Right kidney (tissue), 9 donors: ENCODE measurements at places on chromosomes 4 and X.
A peak's percentile ranks its signal among the peaks of the same experiment; 100 is the strongest.

- DNase-seq: no peak
Observed at GRCh38 chrX:96435378-96436035, 249.1 kb upstream of the DIAPH2 start.

DNA sequence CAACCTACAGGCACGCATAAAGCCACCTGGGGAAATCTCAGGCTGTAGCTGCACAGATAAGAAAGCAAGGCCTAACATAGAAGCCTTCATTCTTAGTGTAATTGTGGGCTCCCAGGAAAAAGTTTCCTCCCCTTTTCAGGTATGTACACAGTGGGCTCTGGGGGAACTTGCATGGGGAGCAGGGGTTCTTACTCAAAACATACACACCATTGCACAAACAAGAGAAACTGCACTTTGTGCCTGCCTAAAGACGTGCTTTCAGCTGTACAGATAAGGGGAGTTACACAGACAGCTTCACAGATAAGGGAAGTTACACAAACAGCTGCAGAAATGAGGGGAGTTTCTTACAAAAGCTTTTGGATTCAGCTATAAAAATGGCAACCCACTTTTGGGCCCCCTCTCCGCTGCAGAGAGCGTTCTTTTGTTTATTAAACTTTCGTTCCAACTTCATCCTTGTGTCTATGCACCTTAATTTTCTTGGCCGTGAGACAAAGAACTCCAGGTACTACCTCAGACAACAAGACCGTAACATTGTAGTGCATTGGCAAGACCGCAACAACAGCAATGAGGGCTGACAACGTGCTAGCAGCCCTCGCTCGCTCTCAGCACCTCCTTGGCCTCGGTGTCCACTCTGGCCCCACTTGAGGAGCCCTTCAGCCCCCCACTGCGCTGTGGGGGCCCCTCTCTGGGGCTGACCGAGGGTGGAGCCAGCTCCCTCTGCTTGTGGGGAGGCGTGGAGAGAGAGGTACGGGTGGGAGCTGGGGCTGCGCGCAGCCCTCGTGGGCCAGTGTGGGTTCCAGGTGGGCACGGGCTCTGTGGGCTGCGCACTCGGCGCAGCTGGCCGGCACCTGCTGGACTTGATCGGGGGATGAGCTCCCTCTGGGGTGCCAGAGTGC is 317.5 kb downstream of the RAPGEF2 start:
- DNase-seq: no peak

- DNase-seq: no peak
Observed at GRCh38 chr4:168293386-168293975, 25.1 kb downstream of the DDX60 start.

GRCh38 chr4:156799121-156799589 is 172.4 kb downstream of the PDGFC start:
- DNase-seq: no peak

- DNase-seq: no peak
Observed at GRCh38 chr4:126435491-126435890, 1120.7 kb downstream of the FAT4 start.

DNA sequence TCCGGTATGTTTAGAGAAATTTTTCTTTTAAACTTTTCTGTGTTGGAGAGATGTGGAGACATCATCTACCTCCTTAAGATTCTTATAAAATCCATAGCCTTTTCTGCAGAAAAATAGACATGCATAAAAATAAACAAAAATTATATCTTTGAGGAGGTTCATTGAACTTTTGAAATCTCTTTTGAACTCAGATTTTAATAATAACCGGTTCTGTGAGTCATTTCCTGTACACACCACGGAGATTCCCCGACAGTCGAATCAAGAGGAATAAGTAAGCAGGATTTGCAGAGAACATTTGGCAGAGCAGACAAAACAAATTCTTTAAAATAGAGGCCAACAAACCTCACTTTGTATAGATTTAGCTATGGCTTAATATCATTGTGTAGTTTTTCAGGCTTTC is 918.7 kb upstream of the POU3F4 start:
- no peak for DNase-seq

DNA sequence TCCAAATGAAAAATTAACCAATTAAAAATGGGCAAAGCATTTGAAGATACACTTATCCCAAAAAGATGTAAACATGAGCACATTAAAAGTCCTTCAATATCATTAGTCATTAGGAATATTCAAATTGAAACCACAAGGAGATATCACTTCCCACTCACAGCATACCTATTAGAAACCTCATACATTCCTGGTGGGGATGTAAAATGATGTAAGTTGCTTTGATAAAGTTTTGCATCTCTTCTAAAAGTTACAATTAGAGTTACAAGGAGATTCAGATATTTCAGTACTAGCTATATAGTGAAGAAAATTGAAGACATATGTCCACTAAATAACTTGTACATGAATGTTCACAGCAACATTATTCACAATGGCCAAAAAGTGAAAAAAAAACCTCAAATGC is 1109.3 kb upstream of the LCORL start:
- DNase-seq: no peak

DNA sequence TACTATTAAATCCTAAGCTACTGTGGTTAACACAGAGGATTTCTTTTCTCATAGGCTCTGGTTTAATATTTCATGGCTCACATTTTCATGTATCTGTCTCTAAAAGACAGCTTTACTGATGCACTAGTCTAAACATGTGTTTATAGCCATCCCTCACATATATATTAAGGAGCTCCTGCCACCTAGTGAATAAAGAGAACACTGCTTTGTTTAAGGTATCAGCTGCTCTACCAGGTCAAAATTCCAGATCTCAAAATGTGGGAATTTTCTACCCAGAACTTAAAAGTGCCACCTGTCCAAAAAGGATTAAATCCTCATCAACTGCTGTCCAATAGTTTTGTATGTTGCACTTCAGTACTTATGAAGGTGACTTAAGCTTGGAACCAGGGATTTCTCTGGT is 188.5 kb upstream of the TEX13C start:
- no peak for DNase-seq

GRCh38 chr4:52312722-52313121 is 261.6 kb downstream of the SPATA18 start:
- DNase-seq: no peak

- no peak for DNase-seq
Observed at GRCh38 chr4:164350061-164350460, 403.9 kb upstream of the SMIM31 start.

GRCh38 chr4:167032871-167033270 is 201.4 kb downstream of the SPOCK3 start:
- DNase-seq: no peak

GRCh38 chrX:13427441-13428052 is 107.7 kb upstream of the ATXN3L start:
- DNase-seq: no peak

DNA sequence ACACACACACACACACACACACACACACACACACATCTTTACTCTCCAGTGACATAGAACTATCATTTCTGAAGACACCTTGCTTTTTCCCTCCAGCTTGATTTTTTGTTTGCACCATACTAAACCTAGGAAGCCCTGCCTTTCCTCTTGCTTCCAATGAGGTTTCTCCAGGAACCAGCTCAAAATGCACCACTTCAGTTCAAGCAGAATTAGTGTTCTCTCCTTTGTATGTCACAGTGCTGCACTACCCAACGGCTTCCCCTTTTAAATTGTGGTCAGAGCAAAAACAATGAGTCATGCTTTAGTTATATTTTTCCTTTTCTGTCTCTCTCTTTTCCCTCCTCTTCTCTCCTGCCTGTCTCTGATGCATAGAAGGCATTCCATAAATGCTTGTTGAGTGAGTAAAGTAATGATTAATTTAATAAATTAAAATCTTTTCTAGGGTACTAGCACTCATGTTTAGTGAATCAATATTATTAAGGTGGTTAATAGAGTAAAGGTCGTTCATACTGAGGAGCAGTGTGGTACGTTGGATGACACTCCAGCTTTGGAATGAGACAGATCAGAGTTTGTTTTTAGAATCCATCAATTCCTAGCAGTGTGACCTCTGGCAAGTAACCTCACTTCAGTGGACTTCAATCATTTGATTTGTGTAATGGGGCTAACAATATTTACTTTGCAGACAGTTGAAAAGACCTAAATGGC is 5.9 kb downstream of the RTL3 start:
- DNase-seq: no peak

DNA sequence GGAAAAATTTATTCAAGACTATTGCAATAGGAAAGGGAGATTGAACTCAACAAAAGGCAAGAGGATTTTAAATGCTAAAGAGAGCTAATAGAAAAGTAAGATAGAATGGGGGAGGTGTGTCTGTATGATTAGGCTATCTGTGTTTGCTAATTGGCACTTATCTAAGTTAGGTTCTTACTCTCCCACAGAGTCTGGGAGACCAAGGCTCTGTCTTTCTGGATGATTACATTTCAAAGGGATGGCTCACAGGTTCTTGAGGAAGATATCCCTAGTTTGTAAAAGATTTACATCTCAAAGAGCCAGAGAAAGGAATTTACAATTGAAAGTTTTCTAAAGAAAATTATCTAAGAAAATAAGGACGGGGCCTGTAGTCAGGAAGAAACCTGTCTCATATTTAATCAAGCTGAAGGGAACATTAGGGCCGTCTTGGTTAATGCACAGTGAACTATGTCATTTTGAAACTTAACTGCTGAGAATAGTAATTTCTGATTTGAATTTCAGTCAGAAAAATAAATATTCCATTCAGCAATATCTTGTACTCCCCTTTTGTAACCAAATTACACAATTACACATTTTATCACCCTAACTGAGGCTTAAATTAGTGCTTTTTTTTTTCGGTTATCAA is 75.8 kb downstream of the MAGEB10 start:
- DNase-seq: no peak

GRCh38 chrX:143461606-143462005 is 55.7 kb downstream of the SPANXN3 start:
- DNase-seq: peak; percentile 1

GRCh38 chr4:7289589-7289988 is 97.3 kb downstream of the SORCS2 start:
- DNase-seq: no peak

- DNase-seq: no peak
Observed at GRCh38 chr4:189301692-189302091, 639.0 kb upstream of the FRG1 start.

DNA sequence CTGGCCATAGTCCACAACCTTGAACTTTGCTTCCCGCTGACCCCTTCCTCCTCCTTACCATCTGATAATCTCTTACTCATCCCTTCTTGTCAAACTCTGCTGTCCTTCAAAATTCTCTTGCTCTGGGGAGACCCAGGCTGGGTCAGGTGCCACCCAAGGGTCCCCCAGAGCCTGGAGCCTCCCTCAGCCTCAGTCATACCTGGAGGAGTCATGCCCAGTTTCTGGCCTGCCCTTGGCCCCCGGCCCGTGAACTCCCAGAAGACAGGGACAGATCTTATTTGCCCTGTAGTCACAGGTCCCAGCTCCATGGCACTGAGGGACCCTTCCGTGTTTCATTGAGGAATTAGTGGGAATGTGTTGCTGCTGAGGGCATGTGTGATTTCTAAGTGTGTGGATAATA is 4.7 kb upstream of the GPR78 start:
- no peak for DNase-seq

DNA sequence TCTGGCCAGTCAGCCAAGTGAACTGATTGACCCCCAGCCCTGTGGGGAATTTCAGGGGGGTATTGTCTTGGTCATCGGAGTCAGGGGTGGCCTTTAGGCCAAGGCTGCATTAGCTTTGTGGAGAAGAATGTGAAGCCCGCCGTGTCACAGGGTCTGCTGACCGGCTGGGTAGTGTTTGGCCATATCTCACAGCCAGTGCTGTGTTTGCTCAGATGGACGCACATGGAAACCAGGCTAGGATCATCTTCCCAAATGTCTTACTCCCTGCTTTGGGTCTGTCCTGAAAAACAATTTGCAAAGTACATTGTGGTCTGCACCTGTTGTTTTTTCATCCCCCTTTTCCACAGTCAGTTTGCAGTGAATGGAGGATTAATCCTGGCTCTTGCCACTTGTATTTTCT is 13.0 kb downstream of the TMEM164 start:
- no peak for DNase-seq

- no peak for DNase-seq
Observed at GRCh38 chr4:42515156-42515884, 118.0 kb downstream of the SHISA3 start.

GRCh38 chr4:127579821-127580220 is 52.9 kb upstream of the INTU start:
- DNase-seq: no peak

- no peak for DNase-seq
Observed at GRCh38 chr4:100548200-100548560, 30.4 kb upstream of the EMCN start.

GRCh38 chrX:39969819-39970504 is 127.8 kb downstream of the BCOR start:
- DNase-seq: peak; percentile 26

GRCh38 chr4:15109600-15109999 is 107.3 kb downstream of the CPEB2 start:
- no peak for DNase-seq

GRCh38 chrX:96909291-96909690 is 25.6 kb downstream of the RPA4 start:
- no peak for DNase-seq

DNA sequence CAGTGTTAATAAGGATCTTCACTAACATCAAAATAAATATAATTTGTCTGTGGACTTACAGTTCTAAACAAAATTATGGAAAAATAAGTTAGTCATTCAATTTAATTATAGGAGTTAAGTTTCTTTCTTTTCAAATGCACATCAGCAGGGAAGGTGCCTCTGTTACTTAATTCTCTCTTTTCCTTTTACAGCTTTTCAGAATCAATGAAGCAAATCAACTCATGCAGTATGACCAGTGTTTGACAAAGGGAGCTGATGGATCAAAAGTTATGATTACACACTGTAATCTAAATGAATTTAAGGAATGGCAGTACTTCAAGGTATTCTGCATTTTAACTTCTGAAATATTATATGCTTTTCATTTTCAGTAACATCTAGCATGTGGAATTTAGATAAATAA is 15.9 kb downstream of the HMGB2 start:
- no peak for DNase-seq

DNA sequence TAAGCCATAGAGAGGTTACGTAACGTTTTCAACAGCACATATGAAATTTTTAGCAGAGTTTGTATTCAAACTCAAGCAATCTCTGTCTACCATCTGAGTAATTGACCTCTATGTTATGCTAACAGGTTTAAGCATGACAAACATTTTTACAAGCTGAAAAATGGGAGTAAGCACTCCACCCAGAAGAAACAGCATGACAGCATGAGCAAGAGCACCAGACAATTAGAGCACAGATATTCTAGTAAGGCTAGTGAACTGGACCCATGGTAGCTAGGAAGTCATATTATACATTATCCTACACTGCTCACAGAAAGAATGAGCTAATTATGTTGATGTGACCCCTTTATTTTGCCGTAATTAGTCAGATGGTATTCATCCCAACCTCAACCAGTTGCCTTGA is 200.5 kb downstream of the PABPC4L start:
- DNase-seq: no peak

- DNase-seq: no peak
Observed at GRCh38 chrX:28379103-28379502, 208.1 kb upstream of the IL1RAPL1 start.

GRCh38 chr4:958314-958665 is 15.1 kb downstream of the DGKQ start:
- DNase-seq: no peak

DNA sequence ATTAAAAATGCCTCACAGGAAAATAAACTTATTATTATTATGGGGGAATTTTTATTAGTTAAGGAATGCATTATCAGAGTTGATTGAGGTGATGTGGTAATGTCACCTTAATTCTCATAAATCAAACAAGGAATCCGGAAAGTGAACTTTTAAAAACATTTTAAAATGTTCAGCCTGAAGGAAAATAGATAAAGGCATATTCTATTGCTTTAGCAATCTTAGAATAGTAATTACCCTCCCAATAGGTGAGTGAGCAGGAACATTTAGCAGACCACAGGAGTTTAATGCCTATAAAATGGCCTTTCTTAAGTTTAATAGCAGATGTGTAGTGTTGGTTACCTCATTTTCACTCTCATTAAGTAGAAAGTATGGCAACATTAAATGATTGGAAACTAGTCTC is 160.9 kb upstream of the MAD2L1 start:
- no peak for DNase-seq
